Renal cortical epithelial cell (primary cell): ENCODE measurements at places on chromosomes 5 and 9. TPM values are rescaled to one million over a fixed set of nuclear protein-coding genes. Genes with fewer than 3 reads are reported as not detected.

Gene IL5
- not detected in 2 replicates for total RNA-seq

GRCh38 chr5:85000671-85001070 is 616.0 kb upstream of the EDIL3 start:
- no peak for DNase-seq

DNA sequence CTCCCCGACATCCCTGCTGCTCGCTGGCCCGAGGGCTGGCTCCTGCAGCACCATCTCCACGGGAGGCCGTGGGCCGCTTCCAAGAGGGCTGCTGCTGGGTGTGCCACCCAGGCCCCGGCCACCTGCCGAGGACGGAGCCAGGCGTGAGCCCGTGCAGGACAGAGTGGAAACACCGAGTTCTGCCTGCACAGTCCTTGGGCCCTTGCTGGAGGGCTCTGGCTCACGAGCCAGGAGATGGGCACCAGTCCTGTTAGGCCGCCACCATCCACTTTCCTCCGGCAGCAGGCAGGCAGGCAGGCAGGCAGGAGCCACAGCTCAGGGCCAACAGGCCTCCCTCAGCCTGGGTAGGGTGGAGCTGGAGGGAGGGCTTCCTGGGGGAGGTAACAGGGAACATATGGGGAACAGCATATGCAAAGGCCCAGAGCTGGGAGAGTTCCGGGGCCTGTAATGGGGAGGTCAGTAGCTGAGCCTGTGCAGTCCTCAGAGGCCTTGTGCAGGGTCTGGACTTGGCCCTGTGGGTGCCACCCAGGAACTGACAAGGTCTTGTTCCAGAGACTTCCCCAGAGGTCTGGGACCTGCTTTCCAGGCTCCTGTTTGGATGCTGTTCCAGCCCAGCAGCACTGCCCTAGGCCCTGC is 31.9 kb downstream of the RXRA start:
- no peak for DNase-seq

- no peak for DNase-seq
These were observed 29.9 kb downstream of the TMC1 start for GRCh38 chr9:72551306-72551705.

GRCh38 chr5:33601881-33602280 is 161.1 kb downstream of the TARS1 start:
- DNase-seq = peak; percentile 72

DNA sequence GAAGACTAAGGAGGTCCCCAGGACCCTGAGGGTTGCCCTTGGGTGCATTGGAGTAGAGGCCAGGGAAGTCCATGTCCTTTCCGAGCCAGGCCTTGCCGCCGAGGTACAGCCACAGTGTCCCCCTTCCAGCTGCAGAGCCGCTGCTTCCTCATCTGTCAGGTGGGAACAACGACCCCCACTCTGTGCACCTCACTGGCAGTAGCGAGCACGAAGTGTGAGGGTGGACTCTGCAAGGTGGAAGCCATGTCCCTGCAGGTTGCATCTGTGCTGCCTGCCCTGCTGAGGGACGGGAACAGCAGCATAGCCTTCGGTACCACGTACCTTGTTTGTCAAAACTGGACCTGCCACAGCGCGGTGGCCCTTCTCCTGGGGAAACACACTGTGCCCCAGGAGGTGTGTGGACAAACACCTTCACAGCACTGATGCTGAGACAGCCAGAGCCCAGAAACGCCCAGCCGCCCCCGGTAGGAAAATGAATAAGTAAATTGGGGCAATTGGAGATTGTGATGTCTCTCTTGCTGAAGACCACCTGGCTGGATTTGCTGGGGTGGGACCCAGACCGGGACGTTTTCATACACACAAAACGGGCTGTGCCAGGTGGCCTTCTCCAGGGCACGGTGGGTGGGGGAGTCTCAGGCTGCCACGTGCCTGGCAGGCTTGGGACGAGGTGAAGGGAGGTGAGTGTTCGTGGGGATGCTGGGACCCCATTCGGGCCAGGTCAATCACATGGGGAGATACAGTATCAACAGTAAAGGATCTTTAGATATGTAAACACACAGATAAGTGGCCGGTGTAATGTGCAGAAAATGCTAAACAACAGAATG is 157.3 kb downstream of the RXRA start:
- no peak for DNase-seq

Gene PCDHAC2
- total RNA-seq = 1.0 and 1.1 TPM in 2 replicates

GRCh38 chr5:141475625-141476131 is at the start of gene PCDHGC3:
PCDHGC3 (plus strand) TSS chr5:141475966; CDS start chr5:141476117, 151 bp downstream.
- peak; percentile 88 for DNase-seq

DNA sequence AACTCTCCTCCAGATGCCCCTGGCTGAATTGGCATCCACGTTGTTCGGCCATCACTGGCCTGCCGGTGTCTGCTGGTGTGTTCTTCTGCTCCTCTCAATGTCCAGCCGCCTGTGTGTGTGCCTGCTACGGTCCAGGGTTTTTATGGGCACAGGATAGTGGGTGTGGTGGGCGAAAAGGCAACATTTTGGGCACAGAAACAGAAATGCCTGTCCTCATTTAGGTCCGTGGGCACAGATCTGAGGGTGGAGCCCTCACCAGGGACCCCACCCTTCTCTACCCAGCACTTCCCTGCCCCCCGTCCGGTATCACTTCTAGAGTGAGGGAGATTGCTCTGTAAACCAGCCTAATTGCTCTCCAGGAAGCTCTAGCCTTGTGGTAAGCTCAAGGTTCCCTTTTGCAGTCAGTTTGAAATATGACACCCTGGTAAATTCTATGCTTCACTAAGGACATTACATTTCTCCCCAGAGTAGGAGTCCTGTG is 410.1 kb downstream of the MAT2B start:
- no peak for DNase-seq

DNA sequence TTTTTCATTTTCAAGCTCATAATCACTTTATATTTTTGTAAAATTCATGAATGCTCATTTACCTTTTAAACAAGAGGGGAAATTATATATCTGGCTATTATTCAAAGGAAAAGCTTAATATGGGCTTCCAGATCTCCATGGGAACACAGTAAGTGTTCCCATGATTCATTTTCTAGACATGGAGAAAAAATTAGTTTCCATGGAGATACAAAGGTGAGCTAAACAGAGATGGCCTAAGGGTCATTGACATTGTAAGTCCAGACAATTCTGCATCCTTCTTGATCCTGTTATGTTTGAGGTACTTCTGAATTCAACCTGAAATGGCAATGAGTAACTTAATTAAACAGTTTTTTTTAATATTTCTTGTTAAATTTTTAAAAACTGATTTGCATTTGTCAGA is 341.4 kb upstream of the PRR16 start:
- DNase-seq = peak; percentile 26

GRCh38 chr9:35956651-35957050 is 1.3 kb downstream of the OR2S2 start:
- DNase-seq = no peak

GRCh38 chr5:54838843-54839242 is 146.6 kb downstream of the ESM1 start:
- DNase-seq = no peak

GRCh38 chr9:136829412-136829811 is 12.9 kb upstream of the AJM1 start:
- no peak for DNase-seq
